BJ (cell line): ENCODE measurements at places on chromosomes 11 and 22. TPM values are rescaled to one million over a fixed set of nuclear protein-coding genes. Genes with fewer than 3 reads are reported as not detected.

NAALAD2 gene
- polyA plus RNA-seq, result not detected in 2 replicates

AGBL2 gene
- 1.5 and 1.7 TPM in 2 replicates for polyA plus RNA-seq

CHRM1 gene
- polyA plus RNA-seq, result not detected in 2 replicates

KRTAP5-8 gene
- polyA plus RNA-seq, result not detected in 2 replicates

FAM180B gene
- not detected in 2 replicates for polyA plus RNA-seq

POLR2F gene
- polyA plus RNA-seq, result 86.2 and 92.1 TPM in 2 replicates

KCNJ11 gene
- polyA plus RNA-seq, result not detected in 2 replicates

SPI1 gene
- polyA plus RNA-seq, result not detected in 2 replicates

SCGB1A1 gene
- polyA plus RNA-seq, result not detected in 2 replicates

APBB1 gene
- polyA plus RNA-seq, result 39.5 and 62.5 TPM in 2 replicates

LMO1 gene
- not detected in 2 replicates for polyA plus RNA-seq

MS4A12 gene
- polyA plus RNA-seq, result 0.10 TPM in 1 of 2 replicates, not detected in the other

ABCC8 gene
- polyA plus RNA-seq, result not detected in 2 replicates

MMP12 gene
- polyA plus RNA-seq, result 0.12 and 0.38 TPM in 2 replicates

OR52A1 gene
- not detected in 2 replicates for polyA plus RNA-seq

PHETA2 gene
- polyA plus RNA-seq, result 20.1 and 27.4 TPM in 2 replicates

FGF3 gene
- polyA plus RNA-seq, result not detected in 2 replicates

KRTAP5-7 gene
- polyA plus RNA-seq, result not detected in 2 replicates

SHANK3 gene
- 0.21 and 0.25 TPM in 2 replicates for polyA plus RNA-seq

MMP13 gene
- 0.06 TPM in 1 of 2 replicates, not detected in the other for polyA plus RNA-seq

MAPK8IP1 gene
- polyA plus RNA-seq, result 5.6 and 8.7 TPM in 2 replicates

SOX10 gene
- not detected in 2 replicates for polyA plus RNA-seq

PKNOX2 gene
- polyA plus RNA-seq, result 0.02 TPM in 1 of 2 replicates, not detected in the other

EXPH5 gene
- polyA plus RNA-seq, result 0.38 and 0.80 TPM in 2 replicates

ADAMTS8 gene
- polyA plus RNA-seq, result 0.05 TPM in 1 of 2 replicates, not detected in the other

LRRC51 gene
- 9.8 TPM in 2 replicates for polyA plus RNA-seq

LRRN4CL gene
- 2.6 and 2.9 TPM in 2 replicates for polyA plus RNA-seq

ARHGAP8 gene
- polyA plus RNA-seq, result 0.18 and 0.39 TPM in 2 replicates

CRYBB3 gene
- polyA plus RNA-seq, result not detected in 2 replicates

SAA2 gene
- 0.54 and 0.55 TPM in 2 replicates for polyA plus RNA-seq

FGF4 gene
- polyA plus RNA-seq, result not detected in 2 replicates

ANAPC15 gene
- polyA plus RNA-seq, result 51.5 and 54.3 TPM in 2 replicates

PTPRCAP gene
- polyA plus RNA-seq, result 0.27 and 0.43 TPM in 2 replicates

PIH1D2 gene
- 0.82 and 1.7 TPM in 2 replicates for polyA plus RNA-seq

FGF19 gene
- polyA plus RNA-seq, result not detected in 2 replicates

SLC7A4 gene
- polyA plus RNA-seq, result 0.27 and 0.29 TPM in 2 replicates

TREH gene
- polyA plus RNA-seq, result not detected in 2 replicates

RIMBP3B gene
- polyA plus RNA-seq, result 0.01 TPM in 1 of 2 replicates, not detected in the other

NXPE4 gene
- not detected in 2 replicates for polyA plus RNA-seq

SBF1 gene
- polyA plus RNA-seq, result 21.7 and 34.7 TPM in 2 replicates

DBX1 gene
- not detected in 2 replicates for polyA plus RNA-seq

IRAG1 gene
- 76.5 and 82.4 TPM in 2 replicates for polyA plus RNA-seq

POU2AF1 gene
- not detected in 2 replicates for polyA plus RNA-seq

C22orf42 gene
- polyA plus RNA-seq, result not detected in 2 replicates

PARVG gene
- not detected in 2 replicates for polyA plus RNA-seq

FAT3 gene
- polyA plus RNA-seq, result 0.53 and 0.76 TPM in 2 replicates

TTC38 gene
- 19.1 and 26.6 TPM in 2 replicates for polyA plus RNA-seq

IFTAP gene
- 9.3 and 25.7 TPM in 2 replicates for polyA plus RNA-seq

POU2F3 gene
- polyA plus RNA-seq, result 0.06 TPM in 1 of 2 replicates, not detected in the other

NAALADL1 gene
- polyA plus RNA-seq, result 25.4 and 38.7 TPM in 2 replicates

NNMT gene
- polyA plus RNA-seq, result 590 and 724 TPM in 2 replicates

DNAJB13 gene
- 0.40 and 0.47 TPM in 2 replicates for polyA plus RNA-seq

CLP1 gene
- polyA plus RNA-seq, result 19.0 and 19.6 TPM in 2 replicates
